ENCODE measurements at places on chromosomes 12 and 14. TPM values are rescaled to one million over a fixed set of nuclear protein-coding genes. Genes with fewer than 3 reads are reported as not detected.

MDGA2 gene
- 0.11 TPM for polyA plus RNA-seq

DNA sequence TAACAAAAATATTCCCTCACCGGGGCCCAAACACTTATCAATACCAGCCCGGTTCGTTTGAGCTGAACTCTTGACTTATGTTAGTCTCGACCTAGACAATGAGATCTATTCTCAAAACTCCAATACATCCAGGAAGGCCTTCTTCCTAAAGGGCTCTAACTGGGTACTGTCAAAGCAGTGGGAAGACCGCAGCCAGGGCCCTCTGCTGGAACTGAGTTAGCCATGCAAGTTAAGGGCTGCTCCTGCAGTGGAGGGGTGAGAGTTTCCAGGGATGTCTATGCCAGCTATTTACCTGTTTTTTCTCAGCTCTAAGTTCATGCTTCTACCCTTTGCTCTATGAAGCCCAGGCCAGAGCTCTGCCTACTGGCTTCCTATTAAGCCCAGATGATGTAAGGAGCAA is 348.8 kb downstream of the GXYLT1 start:
- DNase-seq, result no peak

DNA sequence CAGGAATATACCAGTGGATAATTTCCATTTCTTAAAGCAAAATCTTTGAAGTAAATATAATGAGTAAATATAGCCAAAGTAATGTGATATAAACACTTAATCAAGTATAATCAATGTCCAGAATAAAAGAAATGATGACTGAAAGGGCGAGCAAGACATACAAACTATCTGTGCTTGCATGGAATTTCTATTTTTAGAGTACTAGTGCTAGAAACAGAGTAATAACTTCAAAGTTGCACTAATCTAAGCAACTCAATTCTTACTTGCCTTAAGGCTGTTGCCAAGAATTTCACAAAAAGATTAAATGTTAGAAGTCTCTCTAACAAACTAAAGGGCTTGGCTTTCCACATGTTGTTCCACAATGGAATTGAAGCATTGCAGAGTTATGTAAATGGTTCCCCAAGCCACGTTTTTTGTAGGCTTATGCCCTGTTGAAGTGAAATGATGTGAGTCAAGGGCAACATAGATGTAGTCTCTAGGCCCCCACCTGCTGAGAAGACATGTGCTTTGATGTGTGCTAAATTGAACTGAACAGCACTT is 175.0 kb upstream of the LMNTD1 start:
- no peak for DNase-seq

GRCh38 chr14:99062772-99063418 is 209.1 kb downstream of the BCL11B start:
- no peak for DNase-seq

GRCh38 chr12:62305778-62306177 is 45.6 kb downstream of the USP15 start:
- DNase-seq, result no peak

Data from forelimb muscle (tissue), 1 donor.